Astrocyte (in vitro differentiated cells and primary cell): ENCODE measurements at places on chromosomes 2 and 18.

DNA sequence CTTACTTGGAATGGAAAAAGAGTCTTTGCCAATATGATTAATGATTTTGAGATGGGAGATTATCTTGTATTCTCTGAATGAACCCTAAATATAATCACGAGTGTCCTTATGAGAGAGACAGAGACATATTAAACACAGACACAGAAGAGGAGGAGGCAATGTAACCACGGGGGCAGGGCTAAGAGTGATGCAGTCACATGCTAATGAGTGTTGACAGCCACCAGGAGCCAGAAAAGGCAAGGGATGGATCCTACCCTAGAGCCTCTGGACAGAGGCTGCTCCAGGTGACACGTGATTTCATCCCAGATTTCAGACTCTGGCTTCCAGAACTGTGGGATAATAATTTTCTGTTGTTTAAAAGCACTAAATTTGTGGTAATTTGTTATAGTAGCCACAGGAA is 679.6 kb downstream of the MBD2 start:
- no peaks in the 10 kb centered on the region for H3K4me1 ChIP-seq
- H3K27me3 ChIP-seq, result no peaks in the 10 kb centered on the region
- no peaks in the 10 kb centered on the region for H3K36me3 ChIP-seq
- DNase-seq, result no peak

- no peak overlapping the region for H3K4me3 ChIP-seq
- H3K36me3 ChIP-seq, result no peaks in the 10 kb centered on the region
- H3K4me1 ChIP-seq, result no peaks in the 10 kb centered on the region
Observed at GRCh38 chr2:102289129-102289528, 22.2 kb upstream of the IL1RL1 start.

DNA sequence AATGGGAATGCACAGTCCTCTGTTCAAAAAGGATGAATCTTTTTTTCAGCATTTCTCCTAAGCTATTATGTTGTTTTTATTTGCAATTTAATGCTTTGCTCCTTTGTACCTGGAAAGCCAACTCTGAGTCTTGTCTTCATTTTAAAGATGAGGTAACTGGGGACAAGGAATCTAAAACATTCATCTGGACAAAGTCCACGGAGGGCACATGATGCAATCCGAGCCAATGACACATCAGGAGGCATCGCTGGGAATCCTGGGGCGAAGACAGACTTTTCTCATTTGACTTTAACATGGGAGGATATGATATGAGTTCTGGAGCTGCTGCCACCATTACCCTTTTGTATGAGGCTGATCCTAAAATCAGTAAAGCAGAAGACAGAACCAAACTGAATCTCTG is 116.5 kb upstream of the REG3G start:
- no peaks in the 10 kb centered on the region for H3K36me3 ChIP-seq
- DNase-seq, result no peak
- no peak overlapping the region for H3K4me3 ChIP-seq
- H3K4me1 ChIP-seq, result no peaks in the 10 kb centered on the region
- H3K27ac ChIP-seq, result no peak overlapping the region

GRCh38 chr2:29780906-29781305 is 140.5 kb downstream of the ALK start:
- H3K36me3 ChIP-seq, result no peaks in the 10 kb centered on the region
- peaks cover 12% of the 10 kb centered on the region for H3K27me3 ChIP-seq
- no peaks in the 10 kb centered on the region for H3K4me1 ChIP-seq
- H3K27ac ChIP-seq, result no peak overlapping the region
- DNase-seq, result no peak

DNA sequence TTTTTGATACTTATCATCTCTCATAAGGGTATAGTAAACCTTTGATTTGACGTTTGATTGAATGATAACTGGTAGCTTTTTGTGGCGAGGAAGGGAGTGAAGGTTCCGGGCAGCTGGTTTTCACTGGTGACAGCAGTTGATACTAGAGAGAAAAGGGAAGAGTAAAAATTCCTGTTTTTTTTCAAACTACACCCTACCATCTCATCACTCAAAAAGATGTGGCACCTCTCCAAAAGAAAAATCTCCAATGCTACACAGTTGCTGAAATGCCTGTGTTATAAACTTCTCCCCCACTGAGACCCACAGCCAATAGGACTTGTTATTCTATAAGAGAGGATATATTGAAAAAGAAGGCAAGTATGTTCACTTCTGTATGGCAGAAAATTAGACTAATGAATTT is 154.0 kb downstream of the MAIP1 start:
- H3K4me1 ChIP-seq, result no peaks in the 10 kb centered on the region
- H3K27me3 ChIP-seq, result no peaks in the 10 kb centered on the region
- no peak overlapping the region for H3K4me3 ChIP-seq
- no peak for DNase-seq

DNA sequence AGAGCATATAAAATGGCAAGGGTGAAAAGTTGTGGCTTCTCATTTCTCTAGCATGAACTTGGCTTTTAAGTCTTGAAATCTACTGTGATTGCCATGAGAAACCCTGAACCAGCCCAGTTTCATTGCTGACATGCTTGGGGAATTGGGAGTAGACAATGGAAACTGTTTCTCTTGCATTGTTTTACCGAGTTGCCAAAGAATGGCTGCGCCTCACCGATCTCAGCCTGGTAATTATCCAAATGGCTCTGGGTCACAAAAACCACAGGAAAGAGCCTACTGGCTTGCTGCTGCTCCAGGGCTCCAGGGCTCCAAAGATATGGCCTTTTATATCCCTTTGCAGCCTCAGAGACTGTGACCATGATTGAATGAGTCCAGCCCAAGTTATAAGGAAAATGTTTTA is 310.4 kb upstream of the NT5C1B start:
- no peaks in the 10 kb centered on the region for H3K36me3 ChIP-seq
- H3K4me3 ChIP-seq, result no peak overlapping the region
- H3K27me3 ChIP-seq, result no peaks in the 10 kb centered on the region
- no peak overlapping the region for H3K27ac ChIP-seq
- no peak for DNase-seq

DNA sequence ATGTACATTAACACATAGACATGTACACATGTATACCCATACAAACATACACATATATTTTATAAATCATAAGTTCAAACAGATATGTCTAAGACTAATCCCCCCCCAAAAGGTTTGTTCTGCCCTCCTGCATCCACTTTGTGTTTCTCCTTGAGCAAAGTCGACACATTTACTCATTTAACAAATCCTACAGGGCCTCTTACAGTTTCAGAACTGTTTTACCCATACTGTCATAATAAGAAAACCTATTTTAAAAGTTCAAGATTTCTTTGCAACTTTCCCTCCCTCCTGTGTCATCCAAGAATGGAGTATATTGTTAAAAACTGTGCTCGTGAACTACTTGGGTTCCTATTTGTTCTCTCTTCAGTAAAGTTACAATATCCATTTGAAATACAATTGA is 166.7 kb downstream of the L3MBTL4 start:
- no peak overlapping the region for H3K27ac ChIP-seq
- no peaks in the 10 kb centered on the region for H3K27me3 ChIP-seq
- H3K4me1 ChIP-seq, result no peaks in the 10 kb centered on the region
- no peaks in the 10 kb centered on the region for H3K36me3 ChIP-seq
- no peak for DNase-seq

DNA sequence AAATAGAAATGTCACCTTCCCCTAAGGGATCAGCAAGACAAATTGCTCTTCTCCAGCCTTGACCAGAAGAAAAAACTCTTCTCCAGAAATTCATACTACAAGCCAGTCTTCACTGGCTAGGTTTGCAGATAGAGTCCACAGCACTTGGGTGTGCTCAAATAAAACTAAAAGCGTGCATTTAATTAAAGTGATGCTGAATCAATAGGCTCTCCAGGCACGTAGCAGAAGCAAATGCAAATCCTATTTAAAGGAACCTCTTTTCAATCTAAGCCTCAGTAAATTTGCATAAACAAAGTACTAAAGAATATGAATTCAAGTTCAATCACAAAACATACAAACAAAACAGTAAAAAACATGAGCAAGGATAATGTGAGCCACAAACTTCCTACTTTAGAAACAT is 744.4 kb upstream of the FANCL start:
- no peaks in the 10 kb centered on the region for H3K4me1 ChIP-seq
- no peak for DNase-seq
- H3K36me3 ChIP-seq, result no peaks in the 10 kb centered on the region
- no peak overlapping the region for H3K4me3 ChIP-seq

DNA sequence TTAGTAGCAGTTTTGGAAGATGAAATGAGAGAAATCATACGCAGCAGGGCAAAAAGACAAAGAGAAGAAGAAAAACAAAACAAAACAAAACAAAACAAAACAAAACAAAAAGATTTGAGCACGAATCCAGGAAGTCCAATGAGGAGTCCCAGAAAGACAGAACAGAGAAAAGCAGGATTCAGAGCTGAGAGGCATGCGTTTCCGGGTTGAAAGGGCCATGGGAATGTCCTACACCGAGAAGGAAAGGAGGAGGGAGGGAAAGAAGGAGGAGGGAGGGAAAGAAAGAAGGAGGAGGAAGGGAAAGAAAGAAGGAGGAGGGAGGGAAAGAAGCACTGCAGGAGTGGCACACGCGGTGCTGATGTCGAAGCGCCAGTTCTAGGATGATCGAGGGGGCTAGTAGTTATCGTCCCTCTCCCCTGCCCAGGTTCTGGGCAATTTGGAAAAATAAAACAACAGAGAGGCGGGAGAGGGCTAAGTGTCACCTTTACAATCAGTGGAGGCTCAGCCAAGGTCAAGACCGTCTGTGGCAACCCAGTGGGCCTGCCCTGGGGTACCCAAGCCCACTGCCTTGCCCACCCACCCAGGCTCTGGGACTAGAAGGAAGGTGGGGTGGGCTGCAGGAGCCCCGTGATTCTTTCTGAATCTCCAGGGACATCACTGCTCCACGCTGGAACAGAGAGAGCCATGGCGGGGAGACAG is 68.4 kb downstream of the TWIST2 start:
- no peaks in the 10 kb centered on the region for H3K27me3 ChIP-seq

DNA sequence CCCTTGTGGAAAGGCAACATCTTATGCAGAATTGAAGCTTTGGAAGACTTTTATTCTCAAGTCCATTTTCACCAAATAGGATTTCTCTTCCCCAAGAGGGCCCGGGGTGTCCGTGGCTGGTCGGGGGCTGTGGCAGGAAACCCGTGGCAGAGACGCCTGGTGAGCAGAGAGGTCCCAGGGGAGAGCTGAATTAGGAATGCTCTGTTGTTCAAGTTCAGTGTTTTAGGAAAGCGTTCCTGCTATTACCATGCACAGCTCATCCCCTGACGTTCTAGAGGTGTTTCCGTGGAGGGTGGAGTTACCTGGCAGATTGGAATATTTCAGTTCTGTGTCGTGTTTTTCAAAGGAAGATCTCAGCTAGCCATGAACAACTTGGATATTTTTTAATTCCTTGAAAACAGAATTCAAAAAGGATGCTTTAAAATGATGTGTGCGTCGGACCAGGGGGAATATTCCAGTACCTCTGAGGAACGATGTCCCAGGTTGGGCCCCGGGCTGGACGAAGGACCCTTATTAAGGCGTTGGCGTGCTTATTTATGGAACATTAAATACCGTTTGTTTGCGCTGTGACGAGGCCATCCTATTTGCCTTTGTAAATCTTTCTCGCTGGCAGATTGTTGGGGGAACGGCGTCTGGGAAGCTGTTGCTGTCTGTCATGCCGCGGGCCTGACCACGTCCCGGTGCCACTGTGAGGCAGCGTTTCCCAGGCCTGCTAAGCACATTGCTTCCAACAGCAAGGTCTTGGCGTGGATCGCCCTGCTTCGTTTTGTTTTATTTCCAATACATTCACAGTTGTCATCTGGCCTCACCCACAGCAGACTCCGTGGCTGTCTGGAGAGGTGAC is 8.2 kb downstream of the NFATC1 start:
- H3K36me3 ChIP-seq, result no peaks in the 10 kb centered on the region
- H3K4me3 ChIP-seq, result no peak overlapping the region
- no peak for DNase-seq
- H3K27ac ChIP-seq, result no peak overlapping the region
- peaks cover 3% of the 10 kb centered on the region for H3K4me1 ChIP-seq

- peaks cover 13% of the 10 kb centered on the region for H3K4me1 ChIP-seq
- no peaks in the 10 kb centered on the region for H3K36me3 ChIP-seq
- H3K27ac ChIP-seq, result no peak overlapping the region
- DNase-seq, result no peak
Observed at GRCh38 chr2:222303045-222303827, 4.4 kb upstream of the PAX3 start.

- H3K27ac ChIP-seq, result peak overlapping the region; percentile 84
- peak overlapping the region; percentile 89 for H3K4me3 ChIP-seq
- no peaks in the 10 kb centered on the region for H3K36me3 ChIP-seq
- peaks cover 6% of the 10 kb centered on the region for H3K4me1 ChIP-seq
- H3K27me3 ChIP-seq, result no peaks in the 10 kb centered on the region
Observed at GRCh38 chr2:160491911-160492371, 1.7 kb downstream of the RBMS1 start.

DNA sequence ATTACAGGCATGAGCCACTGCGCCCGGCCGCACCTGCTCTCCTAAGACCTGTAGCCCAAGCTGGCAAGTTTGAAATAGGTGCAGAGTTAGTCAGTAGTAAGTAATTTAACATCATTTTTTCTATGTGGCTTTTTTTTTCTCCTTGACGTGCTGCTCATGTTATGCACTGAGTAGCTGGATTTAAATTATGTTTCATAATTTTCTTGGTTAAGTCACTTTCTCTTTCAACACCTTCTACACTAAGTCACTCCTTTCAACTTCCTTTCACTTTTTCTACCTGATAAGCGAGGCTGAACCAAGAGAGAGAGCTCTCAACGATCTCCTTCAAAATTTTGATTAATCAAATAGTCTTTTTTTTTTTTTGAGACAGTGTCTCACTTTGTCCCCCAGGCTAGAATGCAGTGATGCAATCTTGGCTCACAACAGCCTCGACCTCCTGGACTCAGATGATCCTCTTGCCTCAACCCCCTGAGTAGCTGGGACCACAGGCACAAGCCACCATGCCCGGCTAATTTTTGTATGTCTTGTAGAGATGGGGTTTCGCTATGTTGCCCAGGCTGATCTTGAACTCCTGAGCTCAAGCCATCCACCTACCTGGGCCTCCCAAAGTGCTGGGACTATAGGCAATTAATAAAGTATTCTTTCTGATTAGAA is 13.1 kb downstream of the CASP8 start:
- H3K27ac ChIP-seq, result no peak overlapping the region
- DNase-seq, result no peak
- H3K4me3 ChIP-seq, result no peak overlapping the region
- no peaks in the 10 kb centered on the region for H3K27me3 ChIP-seq
- peaks cover 17% of the 10 kb centered on the region for H3K36me3 ChIP-seq

GRCh38 chr2:105755895-105756294 is 11.2 kb downstream of the NCK2 start:
- DNase-seq, result no peak
- H3K36me3 ChIP-seq, result no peaks in the 10 kb centered on the region
- H3K27ac ChIP-seq, result no peak overlapping the region
- H3K4me1 ChIP-seq, result no peaks in the 10 kb centered on the region
- H3K4me3 ChIP-seq, result no peak overlapping the region

DNA sequence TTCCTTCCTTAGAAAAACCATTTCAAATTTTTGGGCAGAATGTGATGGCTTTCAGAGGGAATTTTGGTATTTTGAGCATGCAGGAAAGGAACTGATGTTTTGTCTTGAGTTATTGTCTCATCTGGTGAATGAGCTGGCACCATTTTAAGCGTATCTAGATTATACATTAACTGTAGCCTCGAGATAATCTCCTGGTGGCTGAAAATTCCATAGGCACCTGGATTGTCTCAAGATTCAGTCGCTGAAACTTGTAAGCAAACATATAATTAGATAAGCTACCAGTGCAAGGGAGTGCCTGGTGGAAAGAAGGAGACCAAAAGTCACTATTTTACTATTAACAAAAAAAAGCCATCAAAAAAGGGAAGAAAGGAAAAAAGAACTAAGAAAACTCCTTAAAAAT is 687.8 kb upstream of the DDX18 start:
- no peaks in the 10 kb centered on the region for H3K36me3 ChIP-seq
- no peak overlapping the region for H3K27ac ChIP-seq
- no peak overlapping the region for H3K4me3 ChIP-seq
- H3K4me1 ChIP-seq, result no peaks in the 10 kb centered on the region
- DNase-seq, result no peak
